ENCODE measurements at places on chromosomes 12 and 14.

GRCh38 chr12:126989532-126989931, 1277.4 kb upstream of the TMEM132C start:
- no peak for DNase-seq

DNA sequence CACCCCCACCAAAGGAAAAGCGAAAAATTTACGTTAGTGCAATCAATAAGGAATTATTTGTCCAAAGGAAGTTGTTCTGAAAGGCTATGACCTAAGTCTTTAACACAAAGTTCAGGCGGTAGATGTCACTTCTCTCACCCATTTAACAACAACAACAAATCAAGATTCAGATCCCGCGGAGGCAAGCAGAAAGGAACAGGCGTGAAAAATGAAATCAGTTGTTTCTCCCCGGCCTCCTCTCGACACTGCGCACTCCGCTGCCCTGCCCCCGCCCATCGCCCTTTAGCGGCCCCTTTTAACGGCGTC, 1.4 kb downstream of the DENND5B start:
- DNase-seq = no peak

- no peak for DNase-seq
These were observed 49.4 kb downstream of the PHLDA1 start for GRCh38 chr12:75982169-75982564.

GRCh38 chr14:76480426-76480825, 104.5 kb downstream of the ESRRB start:
- no peak for DNase-seq

GRCh38 chr12:75981247-75982168, 50.1 kb downstream of the PHLDA1 start:
- no peak for DNase-seq

GRCh38 chr14:79021766-79022165, 851.6 kb downstream of the NRXN3 start:
- no peak for DNase-seq

GRCh38 chr12:43407816-43408645, 144.0 kb downstream of the ADAMTS20 start:
- no peak for DNase-seq

DNA sequence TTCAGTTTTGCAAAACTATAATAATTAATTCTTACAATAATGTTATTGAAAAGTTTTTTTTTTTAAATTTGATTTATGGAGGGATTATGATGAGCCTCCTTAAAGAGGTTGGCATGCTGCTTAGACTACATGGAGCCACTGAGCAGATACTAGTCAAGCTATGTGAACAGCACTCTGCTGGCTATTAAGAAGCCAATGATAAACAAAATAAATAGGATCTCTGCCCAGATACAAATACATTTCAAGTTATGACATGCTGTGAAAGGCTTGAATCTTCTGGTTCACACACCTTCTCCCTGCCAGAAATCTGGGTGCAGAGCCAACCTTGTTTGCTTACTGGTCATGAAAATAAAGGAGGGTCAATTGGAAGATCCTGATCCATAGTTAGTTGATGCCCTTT, 107.4 kb upstream of the NAV3 start:
- no peak for DNase-seq
